ENCODE measurements at places on chromosomes 11 and 22. TPM values are rescaled to one million over a fixed set of nuclear protein-coding genes. Genes with fewer than 3 reads are reported as not detected.

GRCh38 chr22:37391702-37392101, 35.6 kb downstream of the ELFN2 start:
- DNase-seq = no peak

Gene ADAMTS8
- total RNA-seq = not detected

DNA sequence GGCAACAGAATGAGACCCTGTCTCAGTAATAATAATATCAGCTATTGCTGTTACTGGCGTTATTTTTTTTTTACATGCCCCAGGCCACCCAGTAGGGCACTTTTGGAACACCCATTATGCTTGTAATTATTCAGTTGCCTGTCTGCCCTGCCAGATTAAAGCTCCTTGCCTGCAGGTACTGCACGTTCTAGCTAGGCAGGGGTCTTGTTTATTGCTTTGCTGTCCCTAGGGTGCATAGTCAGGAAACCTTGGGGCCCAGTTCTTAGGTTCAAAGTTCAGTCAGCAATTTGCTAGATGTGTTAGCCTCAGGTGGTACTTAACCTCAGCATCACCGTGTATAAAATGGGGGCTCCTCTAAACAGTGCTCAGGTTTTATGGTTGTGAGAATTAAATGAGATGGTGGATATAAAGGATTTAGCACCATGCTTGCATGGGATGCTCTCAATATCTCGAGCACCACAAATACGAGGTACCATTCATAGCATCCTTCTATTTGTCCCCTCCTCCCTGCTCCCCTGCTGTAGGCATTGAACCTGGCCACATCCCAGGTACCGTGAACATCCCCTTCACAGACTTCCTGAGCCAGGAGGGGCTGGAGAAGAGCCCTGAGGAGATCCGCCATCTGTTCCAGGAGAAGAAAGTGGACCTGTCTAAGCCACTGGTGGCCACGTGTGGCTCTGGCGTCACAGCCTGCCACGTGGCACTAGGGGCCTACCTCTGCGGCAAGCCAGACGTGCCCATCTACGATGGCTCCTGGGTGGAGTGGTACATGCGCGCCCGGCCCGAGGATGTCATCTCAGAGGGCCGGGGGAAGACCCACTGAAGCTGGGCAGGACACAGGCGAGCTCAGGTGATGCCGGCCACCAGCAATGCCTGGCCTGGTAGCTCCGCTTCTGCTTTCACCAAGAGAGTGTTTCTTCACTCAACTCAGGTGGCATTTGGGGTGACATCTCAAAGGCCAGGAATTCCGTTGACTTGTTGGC, 9.4 kb downstream of the MPST start:
- DNase-seq = no peak

Gene RPS19BP1
- total RNA-seq = 44.0 TPM

DNA sequence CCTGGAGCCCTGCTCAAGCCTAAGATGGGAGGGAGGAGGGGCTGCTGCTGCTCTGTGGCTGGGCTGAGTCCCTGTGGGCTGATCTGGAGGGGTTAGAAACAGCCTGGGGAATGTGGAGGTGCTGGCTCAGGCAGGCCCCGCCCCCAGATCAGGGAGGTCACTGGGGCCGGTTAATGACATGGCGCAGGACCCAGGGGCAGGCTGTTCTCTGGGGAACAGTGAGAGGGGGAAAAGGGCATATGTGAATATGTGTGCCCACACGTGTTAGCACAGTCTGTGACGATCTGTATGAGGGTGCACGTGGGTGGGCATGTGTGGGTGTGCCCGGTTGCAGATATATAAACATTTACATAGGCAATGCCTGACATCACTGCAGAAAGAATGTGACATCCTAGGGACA, 143.5 kb downstream of the MIAT start:
- DNase-seq = peak; percentile 60

Gene TENM4
- total RNA-seq = 21.3 TPM

- DNase-seq = no peak
These were observed 24.3 kb upstream of the PKNOX2 start for GRCh38 chr11:125140233-125140632.

Gene FGF4
- total RNA-seq = not detected

Data from fibroblast of villous mesenchyme (primary cell).